ENCODE measurements at places on chromosomes 5 and 9.
A peak's percentile ranks its signal among the peaks of the same experiment; 100 is the strongest.

- no peak for DNase-seq
Measured at GRCh38 chr5:142357469-142358090, 32.8 kb upstream of the SPRY4 start.

- DNase-seq = no peak
Measured at GRCh38 chr9:130197386-130197785, 25.2 kb downstream of the NCS1 start.

GRCh38 chr5:90994796-90995195, 388.3 kb downstream of the ARRDC3 start:
- no peak for DNase-seq

- no peak for DNase-seq
Measured at GRCh38 chr9:32434892-32435291, 50.4 kb downstream of the ACO1 start.

DNA sequence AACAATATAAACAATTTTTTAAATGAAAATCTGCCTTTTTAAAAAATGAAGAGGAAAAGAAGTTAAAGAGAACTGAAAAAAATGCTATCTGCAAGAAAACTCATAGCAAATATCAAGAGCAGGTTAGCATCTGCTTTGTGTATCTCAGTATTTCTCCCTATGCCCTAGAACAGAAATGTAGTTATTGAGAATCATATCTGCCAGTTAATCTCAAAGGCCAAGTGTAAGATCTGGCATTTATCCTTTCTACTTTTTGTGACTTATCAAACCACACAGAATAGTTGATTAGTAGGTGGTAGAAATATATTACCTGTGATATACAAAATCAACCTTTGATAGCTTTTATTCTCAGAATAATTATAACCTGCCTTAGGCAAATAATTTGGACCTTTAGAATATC, 1699.8 kb downstream of the EFNA5 start:
- DNase-seq = no peak

DNA sequence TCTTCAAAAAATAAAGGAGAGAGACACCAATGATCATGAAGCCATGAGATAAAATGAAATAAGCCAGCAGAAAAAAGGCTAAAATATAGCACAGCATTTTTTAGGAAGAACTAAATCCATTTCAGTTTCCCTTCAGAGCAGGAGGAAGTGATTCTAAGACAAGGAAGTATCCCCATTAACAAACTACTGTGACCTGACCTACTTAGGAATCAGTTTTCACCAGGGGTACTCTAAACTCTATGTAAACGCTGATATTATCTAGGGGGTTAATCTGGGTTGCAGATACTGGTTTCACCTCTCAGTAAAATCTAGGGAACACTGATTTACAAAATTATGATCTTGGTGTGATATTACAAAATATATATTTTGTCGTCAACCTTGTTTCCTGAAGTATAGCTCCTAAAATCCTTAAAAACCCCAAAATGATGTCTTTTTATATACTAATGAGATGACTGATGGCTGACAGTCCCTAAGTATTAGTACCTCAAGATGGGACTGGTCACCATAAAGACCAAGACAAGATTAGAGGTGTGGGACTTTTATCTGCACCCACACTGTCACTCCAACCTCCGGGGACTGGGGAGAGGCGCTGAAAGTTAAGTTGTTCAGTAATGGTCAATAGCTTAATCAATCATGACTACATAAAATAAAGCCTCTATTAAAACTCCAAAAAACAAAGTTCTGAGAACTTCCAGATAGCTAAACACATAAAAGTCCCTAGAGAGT, 2.9 kb upstream of the FNBP1 start:
- no peak for DNase-seq

DNA sequence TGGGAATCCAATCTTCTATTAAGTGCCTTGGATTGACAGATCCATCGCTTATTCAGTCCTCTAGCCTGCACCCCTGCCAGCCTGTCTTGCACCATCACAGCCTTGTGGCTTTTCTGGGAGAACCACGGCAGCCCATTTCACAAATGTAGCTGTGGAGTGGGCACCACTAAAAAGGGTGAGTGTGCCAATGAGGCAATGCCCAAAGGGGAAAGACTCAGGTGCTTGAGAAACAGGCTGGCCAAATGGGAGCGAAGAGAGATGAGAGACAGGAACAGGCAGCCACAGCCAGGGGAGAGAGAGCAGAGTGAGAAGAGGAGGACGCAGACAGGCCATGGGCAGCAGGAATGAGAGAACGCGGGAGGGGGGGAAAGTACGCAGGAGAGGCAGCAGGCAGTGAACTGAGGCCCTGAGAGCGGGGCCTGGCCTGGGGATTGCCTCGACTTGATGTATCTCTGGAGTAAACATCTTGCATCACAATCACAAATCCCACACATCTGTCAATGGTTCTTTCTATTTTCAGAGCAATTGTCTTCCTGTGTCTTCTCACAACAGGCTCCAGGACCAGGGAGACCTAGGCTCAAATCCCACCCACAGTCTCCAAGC, 173.1 kb downstream of the SYK start:
- no peak for DNase-seq

DNA sequence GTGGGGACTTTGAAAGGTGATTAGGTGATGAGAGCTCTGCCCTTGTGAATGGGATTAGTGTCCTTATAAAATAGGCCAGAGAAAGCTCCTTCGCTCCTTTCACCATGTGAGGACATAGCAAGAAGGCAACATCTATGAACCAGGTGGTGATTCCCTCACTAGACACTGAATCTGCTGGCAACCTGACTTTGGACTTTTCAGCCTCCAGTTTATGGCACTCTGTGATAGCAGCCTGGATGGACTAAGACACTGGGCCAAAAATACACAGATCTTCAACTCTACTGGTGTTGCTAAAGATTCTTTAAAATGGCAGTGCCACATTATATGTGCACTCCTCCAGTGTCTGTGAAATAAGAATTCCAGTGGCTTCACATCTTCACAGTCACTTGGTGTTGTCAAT, 41.2 kb upstream of the COL15A1 start:
- DNase-seq = no peak

DNA sequence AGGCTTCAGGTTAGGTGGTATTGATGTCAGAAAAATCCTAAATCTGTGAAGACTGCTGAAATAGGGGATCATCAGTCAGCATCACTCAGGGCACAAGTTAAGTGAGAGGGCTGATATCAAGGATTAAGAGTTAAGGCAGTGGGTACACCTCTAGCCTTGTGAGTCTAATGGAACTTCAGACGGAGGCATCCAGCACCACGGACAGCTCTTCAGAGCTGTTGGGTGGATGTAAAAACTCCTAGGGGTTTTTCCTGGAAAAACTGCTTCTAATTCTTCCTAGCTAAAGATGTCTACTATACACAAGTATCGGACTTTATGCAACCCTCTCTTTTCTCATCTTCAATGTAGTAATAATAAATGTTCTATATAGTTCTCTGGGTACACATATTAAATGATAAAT, 165.9 kb downstream of the SH3GL2 start:
- DNase-seq = no peak

DNA sequence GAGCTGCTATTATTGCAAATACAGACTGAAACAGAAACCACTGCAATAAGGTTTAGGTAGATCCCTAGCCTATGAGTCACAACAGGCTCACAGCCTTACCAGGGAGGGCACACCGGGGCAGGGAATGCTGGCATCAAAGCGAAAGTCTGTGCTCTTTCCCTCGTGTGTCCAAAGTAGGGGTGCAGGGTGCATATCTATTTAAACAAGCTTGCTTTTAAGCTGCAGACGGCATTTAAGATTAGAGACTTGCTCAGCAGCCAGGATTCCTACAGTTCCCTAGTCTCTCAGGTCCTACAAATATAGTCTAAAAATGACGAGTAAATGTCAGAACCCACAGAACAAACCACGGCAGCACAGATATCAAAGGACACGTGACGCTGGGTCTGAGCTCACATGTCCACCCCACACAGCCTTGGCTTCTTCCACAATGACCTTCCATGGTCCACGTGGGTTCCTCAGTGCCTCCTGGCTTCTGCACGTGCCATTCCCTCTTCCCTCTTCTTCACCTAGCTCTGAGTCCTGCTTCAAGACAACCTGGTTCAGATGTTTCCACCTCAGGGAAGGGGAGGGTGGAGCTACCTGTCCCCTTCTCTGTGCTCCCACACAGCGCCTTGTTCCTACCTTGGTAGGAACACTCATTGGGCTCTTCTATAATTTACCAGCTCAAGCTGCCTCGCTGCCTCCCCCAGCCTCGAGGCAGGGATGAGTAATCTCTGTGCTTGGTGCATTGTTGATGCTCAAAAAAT, 193.2 kb downstream of the MAPKAP1 start:
- no peak for DNase-seq

GRCh38 chr9:119357336-119358096, 11.7 kb downstream of the BRINP1 start:
- no peak for DNase-seq

DNA sequence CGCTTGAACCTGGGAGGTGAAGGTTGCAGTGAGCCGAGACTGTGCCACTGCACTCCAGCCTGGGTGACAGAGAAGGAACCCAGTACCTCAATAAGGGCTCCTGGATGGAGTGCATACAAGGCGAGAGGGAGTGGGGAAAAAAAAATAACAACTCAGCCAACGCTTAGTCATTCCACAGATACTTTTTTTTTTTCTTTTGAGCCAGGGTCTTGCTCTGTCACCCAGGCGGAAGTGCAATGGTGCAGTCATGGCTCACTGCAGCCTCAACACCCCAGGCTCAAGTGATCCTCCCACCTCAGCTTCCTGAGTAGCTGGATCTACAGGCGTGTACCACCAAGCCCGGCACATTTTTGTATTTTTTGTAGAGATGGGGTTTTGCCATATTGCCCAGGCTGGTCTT, 59.5 kb upstream of the GGTA1 start:
- no peak for DNase-seq

DNA sequence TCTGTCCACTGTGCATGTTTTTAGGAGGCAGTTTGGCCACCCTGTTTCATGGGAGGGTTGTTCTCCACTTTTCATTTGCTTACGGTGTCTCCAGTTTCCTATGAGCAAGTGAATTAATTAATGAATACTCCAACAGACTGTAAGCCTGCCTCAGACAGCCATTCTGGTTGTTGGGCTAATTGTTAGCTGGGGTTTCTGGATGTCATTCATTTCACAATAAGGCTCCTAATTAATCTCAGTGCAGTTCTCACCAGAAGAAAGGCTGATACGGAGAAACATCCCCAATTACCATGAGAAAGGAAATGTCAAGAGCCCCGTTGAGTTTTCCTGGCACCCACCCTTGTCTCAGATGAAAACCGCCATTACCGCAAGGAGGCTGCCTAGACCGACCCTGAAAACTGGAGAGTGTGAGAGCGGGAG, 75.8 kb downstream of the MAP1B start:
- no peak for DNase-seq

DNA sequence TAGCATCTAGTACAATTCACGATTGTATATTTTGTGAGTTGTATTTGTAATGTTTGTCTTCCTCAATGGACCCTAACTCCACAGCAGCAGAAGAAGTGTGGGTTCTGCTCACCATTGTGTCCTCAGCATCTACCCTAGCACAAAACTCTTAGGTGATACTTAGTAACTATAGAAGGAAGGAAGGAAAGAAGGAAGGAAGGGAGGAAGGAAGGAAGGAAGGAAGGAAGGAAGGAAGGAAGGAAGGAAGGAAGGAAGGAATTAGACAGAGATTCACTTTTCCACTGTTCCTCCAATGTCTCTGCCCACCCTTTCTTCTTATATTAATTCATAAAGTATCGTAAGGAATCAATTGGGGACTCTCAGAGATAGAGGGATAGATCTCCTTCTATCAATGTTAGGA, 288.2 kb downstream of the NFIB start:
- no peak for DNase-seq

GRCh38 chr5:179273073-179273435, 72.2 kb downstream of the ADAMTS2 start:
- DNase-seq = no peak

GRCh38 chr9:90022474-90022873, 417.7 kb downstream of the GADD45G start:
- DNase-seq = no peak

DNA sequence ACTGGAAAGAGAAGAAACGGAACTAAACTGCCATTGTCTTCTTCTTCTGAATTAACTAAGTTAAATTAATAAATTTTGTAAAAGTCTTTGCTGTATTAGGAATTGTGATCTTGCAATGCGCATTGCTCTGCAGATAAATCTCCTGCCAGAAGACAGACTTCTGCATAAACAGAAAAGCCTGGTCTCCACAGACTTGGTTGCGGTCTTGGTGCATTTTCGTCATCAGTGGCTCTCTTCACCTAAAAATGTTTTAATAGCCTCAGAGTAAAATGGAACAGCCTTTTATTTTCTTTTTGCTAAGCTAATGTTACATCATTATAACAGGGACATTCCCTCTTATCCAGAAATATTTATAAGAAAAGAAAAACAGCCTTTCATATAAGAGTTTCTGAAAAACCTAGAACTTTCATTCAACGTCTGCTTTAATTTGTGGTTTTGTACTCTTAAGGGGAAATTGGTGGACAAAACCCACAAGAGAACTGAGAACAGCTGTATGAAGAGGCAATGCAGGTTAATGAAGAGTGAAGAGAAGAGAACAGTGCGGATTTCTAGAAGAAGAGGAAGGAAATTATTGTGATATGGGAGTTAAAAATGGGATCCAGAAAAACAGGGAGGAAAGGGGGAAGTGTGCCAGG, 10.1 kb downstream of the IFNA5 start:
- no peak for DNase-seq

GRCh38 chr9:124594673-124595072, 87.5 kb upstream of the NR5A1 start:
- DNase-seq = no peak

DNA sequence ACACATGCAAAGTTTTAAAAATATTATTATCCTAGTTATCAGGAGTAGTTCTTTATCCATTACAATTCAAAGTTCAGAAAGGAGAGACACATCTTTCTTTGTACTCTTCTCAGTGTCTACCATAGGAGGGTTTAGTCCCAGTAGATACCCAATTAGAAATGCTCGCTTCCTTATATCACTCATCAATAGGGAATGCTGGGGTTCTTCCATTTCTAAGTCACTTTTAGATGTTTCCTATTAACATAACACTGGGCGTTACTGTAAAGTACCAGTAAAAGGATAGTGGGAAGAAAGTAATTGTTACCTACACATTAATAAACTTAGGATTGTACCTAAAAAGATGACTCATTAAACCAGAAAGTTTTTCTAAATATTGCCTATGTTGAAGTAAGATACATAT, 348.3 kb upstream of the CDH6 start:
- DNase-seq = no peak

- DNase-seq = no peak
Measured at GRCh38 chr5:142012186-142012785, 541 bp downstream of the GNPDA1 start.

GRCh38 chr9:126228781-126229444, 97.7 kb upstream of the MVB12B start:
- peak; percentile 32 for DNase-seq

- DNase-seq = no peak
Measured at GRCh38 chr5:135124724-135125123, 90.7 kb upstream of the PITX1 start.
